ENCODE measurements at places on chromosomes 7 and 10.

GRCh38 chr10:70599791-70600190 lies 2.8 kb downstream of the PRF1 start:
- H3K36me3 ChIP-seq, result peaks cover 28% of the 10 kb centered on the region
- no peak for DNase-seq
- H3K27ac ChIP-seq, result peak overlapping the region; percentile 30

GRCh38 chr7:117654780-117655179 lies 175.0 kb downstream of the CFTR start:
- no peak overlapping the region for H3K27ac ChIP-seq
- H3K4me3 ChIP-seq, result no peak overlapping the region
- no peak for DNase-seq
- no peaks in the 10 kb centered on the region for H3K4me1 ChIP-seq
- H3K27me3 ChIP-seq, result no peaks in the 10 kb centered on the region

- no peaks in the 10 kb centered on the region for H3K36me3 ChIP-seq
- DNase-seq, result no peak
- peaks cover 51% of the 10 kb centered on the region for H3K4me1 ChIP-seq
- no peak overlapping the region for H3K4me3 ChIP-seq
- no peaks in the 10 kb centered on the region for H3K27me3 ChIP-seq
These were observed 4.4 kb downstream of the HIPK2 start for GRCh38 chr7:139773371-139773770.

DNA sequence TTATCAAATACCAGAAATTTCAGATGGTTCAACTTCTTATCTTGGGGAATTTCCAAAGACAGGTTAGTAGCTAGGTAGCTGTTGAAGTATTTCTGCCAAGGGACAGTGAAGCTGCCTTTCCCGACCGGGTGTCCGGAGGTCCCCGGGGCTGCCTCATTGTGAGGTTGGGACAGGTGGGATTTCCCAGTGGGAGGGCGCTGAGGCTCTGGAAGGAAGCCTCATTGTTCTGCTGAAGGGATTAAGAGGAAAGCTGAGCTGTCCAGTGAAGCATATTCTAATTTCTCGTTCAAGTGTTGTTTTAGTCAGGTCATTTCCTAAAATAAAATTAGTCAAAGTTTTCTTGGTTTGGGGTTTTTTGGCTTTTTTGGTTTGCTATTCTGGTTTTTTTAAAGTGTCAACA lies 244.2 kb downstream of the MGMT start:
- DNase-seq, result no peak
- no peaks in the 10 kb centered on the region for H3K27me3 ChIP-seq
- no peak overlapping the region for H3K4me3 ChIP-seq
- H3K36me3 ChIP-seq, result no peaks in the 10 kb centered on the region
- no peaks in the 10 kb centered on the region for H3K4me1 ChIP-seq
- no peak overlapping the region for H3K27ac ChIP-seq

DNA sequence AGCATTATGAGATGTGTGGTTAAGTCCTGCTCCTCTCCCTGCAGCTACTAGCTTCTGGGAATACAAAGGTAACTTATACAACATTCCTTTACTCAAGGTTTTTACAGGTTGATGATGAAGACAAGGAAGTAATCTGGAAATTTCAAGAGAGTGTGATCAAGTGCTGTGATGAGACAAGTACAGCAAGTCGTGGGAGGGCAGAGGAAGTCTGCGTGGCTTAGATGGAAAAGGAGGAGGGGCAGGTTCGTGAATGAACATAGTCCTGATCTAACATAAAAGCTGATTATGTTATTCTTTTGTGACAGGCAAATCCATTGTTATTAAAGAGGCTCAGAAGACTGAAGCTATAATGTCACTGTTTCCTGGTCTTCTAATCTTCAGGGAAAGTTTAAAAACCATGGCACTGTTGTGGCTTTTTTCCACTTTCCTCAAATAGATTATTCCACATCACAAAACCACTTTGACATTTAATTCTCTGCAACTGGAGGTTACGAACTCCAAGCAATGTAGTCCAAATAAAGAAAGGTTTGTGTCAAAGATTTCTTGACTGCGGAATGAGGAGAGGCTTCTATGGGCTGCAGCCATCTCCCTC lies 84.1 kb downstream of the CPXM2 start:
- no peaks in the 10 kb centered on the region for H3K27me3 ChIP-seq
- H3K36me3 ChIP-seq, result no peaks in the 10 kb centered on the region
- no peak overlapping the region for H3K27ac ChIP-seq
- no peak for DNase-seq

GRCh38 chr10:44946205-44946604 lies 13.4 kb upstream of the RASSF4 start:
- no peak overlapping the region for H3K4me3 ChIP-seq
- H3K36me3 ChIP-seq, result no peaks in the 10 kb centered on the region
- H3K27me3 ChIP-seq, result no peaks in the 10 kb centered on the region
- DNase-seq, result no peak
- H3K27ac ChIP-seq, result no peak overlapping the region

GRCh38 chr10:21808550-21808949 lies 195.0 kb downstream of the DNAJC1 start:
- no peak overlapping the region for H3K27ac ChIP-seq
- H3K4me1 ChIP-seq, result no peaks in the 10 kb centered on the region
- no peak overlapping the region for H3K4me3 ChIP-seq
- no peak for DNase-seq
- H3K36me3 ChIP-seq, result no peaks in the 10 kb centered on the region
- H3K27me3 ChIP-seq, result no peaks in the 10 kb centered on the region

- H3K27me3 ChIP-seq, result no peaks in the 10 kb centered on the region
- no peak for DNase-seq
- no peak overlapping the region for H3K27ac ChIP-seq
- H3K36me3 ChIP-seq, result no peaks in the 10 kb centered on the region
- no peak overlapping the region for H3K4me3 ChIP-seq
- H3K4me1 ChIP-seq, result no peaks in the 10 kb centered on the region
These were observed 76.1 kb upstream of the ELMO1 start for GRCh38 chr7:37524797-37525196.

DNA sequence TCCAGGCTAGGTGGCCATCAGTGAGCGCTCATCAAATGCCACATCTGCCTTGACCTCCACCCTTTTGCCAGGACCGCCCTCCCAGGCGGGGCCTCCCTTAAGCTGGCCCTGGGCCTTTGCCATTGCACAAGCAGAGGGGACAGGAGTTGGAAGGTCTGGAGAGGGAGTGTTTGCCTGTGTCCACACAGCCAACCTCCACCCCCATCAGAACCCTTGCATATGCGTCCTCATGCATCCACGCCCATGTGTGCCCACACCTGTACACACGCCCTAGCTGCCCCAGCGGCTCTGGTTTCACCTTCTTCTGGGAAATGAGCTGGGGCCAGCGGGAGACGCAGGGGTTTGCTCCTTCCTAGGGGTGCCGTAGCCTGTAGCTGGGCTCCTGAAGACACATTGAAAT lies 64.0 kb downstream of the NEURL1 start:
- H3K27me3 ChIP-seq, result peaks cover 11% of the 10 kb centered on the region
- no peak overlapping the region for H3K4me3 ChIP-seq
- peaks cover 10% of the 10 kb centered on the region for H3K4me1 ChIP-seq

DNA sequence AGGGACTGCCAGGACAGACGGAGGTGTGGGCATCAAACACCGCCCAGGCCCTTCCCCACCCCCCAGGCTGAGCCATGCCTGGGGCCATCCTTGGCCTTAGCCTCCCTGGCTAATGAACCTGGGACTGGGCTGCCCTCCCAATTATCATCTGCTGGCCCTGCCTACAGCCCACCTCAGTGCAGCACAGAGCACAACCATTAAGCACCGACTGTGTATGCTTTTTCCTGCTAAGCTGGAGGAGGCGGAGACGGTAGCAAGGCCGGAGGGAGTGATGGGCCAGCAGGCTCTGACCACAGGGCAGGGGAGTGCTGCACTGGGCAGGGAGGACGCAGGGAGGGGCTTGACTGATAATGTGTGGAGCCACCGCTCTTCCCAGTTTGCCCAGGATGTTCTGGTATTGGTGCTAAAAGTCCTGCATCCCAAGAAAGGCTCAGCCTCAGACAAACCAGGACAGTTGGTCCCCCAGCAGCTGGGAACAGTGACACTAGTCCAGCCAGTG lies 72.0 kb downstream of the C10orf143 start:
- DNase-seq, result no peak
- no peak overlapping the region for H3K4me3 ChIP-seq
- no peaks in the 10 kb centered on the region for H3K36me3 ChIP-seq
- no peaks in the 10 kb centered on the region for H3K4me1 ChIP-seq
- H3K27me3 ChIP-seq, result no peaks in the 10 kb centered on the region

DNA sequence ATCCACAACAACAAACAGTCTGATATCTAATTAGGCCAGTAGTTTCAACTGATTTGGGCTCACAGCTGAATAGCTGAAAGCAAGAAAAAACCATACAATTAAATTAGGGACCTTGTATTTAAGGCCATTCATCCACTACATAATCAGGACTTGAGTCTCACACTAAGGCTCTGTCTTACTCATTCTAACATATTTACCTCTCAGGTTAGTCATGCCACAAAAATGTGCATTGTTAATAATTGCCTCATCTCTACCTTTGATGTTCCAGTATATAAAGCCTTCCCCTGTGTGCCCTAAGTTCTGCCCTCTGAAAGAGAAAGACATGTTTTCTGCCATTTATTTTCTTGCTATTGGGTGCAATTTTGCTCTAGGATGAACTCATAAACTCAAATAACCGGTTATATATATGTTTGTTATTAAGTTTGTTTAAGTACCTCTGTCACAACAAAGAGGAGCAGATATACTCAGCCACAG lies 5.3 kb upstream of the C1GALT1 start:
- H3K36me3 ChIP-seq, result no peaks in the 10 kb centered on the region
- no peak overlapping the region for H3K4me3 ChIP-seq
- no peak for DNase-seq
- H3K4me1 ChIP-seq, result peaks cover 7% of the 10 kb centered on the region
- no peak overlapping the region for H3K27ac ChIP-seq

GRCh38 chr10:116126954-116127695 lies 145.9 kb downstream of the GFRA1 start:
- H3K27me3 ChIP-seq, result no peaks in the 10 kb centered on the region
- no peak for DNase-seq
- H3K4me3 ChIP-seq, result no peak overlapping the region

DNA sequence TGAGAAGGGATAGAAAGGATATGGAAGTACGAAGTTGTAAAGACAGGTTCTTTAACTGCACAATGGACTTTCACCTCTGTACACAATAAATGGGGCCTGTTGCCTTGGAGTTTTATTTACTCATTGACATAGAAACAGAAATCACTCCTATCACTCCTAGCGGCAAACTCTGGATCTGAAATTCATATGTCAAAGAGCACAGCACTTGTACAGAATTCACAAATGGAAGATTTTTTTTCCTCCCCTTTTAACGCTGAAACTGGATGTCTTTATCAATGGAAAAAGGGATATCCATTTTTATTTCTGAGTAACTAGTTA lies 18.2 kb downstream of the NT5C3A start:
- no peaks in the 10 kb centered on the region for H3K36me3 ChIP-seq
- DNase-seq, result no peak
- no peak overlapping the region for H3K4me3 ChIP-seq
- H3K27me3 ChIP-seq, result no peaks in the 10 kb centered on the region

- no peaks in the 10 kb centered on the region for H3K4me1 ChIP-seq
- no peak overlapping the region for H3K4me3 ChIP-seq
- no peak overlapping the region for H3K27ac ChIP-seq
These were observed 537.8 kb upstream of the AUTS2 start for GRCh38 chr7:69060516-69060915.

DNA sequence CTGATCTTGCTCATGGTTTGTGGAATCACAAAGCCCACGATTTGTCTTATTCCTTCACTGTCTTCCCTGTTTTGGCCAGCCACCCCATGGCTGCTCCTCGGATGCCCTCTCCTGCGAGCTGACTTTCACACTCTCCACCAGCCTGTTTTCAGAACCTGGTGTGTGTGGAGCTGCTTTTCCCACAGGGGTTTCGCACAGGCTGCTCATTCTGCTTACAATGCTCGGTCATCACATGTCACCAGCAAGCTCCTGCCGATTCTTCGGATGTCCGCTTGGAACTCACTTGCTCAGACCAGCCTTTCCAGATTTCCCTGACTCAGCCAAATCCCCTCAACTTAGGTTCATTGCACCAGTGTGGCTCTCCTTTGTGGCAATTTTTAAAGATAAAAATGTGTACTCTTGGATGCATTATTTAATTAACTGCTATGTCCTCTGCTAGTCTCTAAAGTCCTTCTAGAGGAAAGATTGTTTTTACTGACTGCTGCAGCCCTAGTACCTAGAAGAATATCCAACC lies 1018.6 kb upstream of the LRRTM3 start:
- no peaks in the 10 kb centered on the region for H3K27me3 ChIP-seq
- DNase-seq, result no peak
- H3K4me1 ChIP-seq, result no peaks in the 10 kb centered on the region
- H3K36me3 ChIP-seq, result no peaks in the 10 kb centered on the region
- H3K27ac ChIP-seq, result no peak overlapping the region

DNA sequence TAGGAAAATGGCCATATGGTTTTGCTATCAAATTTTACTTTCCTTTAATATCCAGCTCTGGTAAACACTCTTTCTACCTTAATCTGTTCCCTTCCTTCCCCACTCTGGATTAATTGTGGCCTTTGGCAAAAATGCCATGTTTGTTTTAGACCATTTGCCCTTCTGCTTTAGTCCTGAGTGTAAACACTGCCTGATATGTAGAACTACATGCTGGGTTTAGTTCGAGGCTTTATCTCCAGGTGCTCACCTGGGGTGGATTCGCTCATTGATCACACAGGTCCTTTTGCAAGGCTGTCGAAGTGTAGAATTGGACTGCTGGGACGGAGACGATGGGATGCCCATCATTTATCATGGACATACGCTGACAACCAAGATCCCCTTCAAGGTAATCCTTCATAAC lies 94.1 kb downstream of the NOC3L start:
- H3K27ac ChIP-seq, result no peak overlapping the region
- no peaks in the 10 kb centered on the region for H3K4me1 ChIP-seq
- no peak overlapping the region for H3K4me3 ChIP-seq
- DNase-seq, result no peak

- no peaks in the 10 kb centered on the region for H3K27me3 ChIP-seq
- DNase-seq, result no peak
- H3K36me3 ChIP-seq, result no peaks in the 10 kb centered on the region
- H3K4me3 ChIP-seq, result no peak overlapping the region
- H3K4me1 ChIP-seq, result no peaks in the 10 kb centered on the region
These were observed 1149.4 kb downstream of the NXPH1 start for GRCh38 chr7:9582824-9583223.

DNA sequence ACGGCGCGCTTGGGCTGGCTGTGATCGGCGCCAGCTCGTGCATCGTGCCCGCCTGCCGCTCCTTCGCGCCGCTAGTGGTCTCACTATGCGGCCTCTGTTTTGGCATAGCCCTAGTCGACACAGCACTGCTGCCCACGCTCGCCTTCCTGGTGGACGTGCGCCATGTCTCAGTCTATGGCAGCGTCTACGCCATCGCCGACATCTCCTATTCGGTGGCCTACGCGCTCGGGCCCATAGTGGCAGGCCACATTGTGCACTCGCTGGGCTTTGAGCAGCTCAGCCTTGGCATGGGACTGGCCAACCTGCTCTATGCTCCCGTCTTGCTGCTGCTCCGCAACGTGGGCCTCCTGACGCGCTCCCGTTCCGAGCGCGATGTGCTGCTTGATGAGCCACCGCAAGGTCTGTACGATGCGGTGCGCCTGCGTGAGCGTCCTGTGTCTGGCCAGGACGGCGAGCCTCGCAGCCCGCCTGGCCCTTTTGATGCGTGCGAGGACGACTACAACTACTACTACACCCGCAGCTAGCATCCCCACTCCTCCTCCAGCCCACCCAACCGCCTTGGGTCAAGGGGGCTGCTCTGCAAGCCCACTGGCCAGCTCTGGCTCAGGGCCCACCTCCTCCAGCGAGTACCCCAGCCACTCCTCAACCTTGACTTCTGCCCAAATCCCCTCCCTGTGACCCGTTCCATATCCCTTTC lies 1.9 kb downstream of the SLC18A3 start:
- H3K27ac ChIP-seq, result no peak overlapping the region
- no peak for DNase-seq
- H3K4me1 ChIP-seq, result no peaks in the 10 kb centered on the region
- peaks cover 21% of the 10 kb centered on the region for H3K27me3 ChIP-seq
